ENCODE measurements at places on chromosomes 5 and 9.

GRCh38 chr5:157951673-157952373, 92.9 kb upstream of the CLINT1 start:
- no peak for DNase-seq

DNA sequence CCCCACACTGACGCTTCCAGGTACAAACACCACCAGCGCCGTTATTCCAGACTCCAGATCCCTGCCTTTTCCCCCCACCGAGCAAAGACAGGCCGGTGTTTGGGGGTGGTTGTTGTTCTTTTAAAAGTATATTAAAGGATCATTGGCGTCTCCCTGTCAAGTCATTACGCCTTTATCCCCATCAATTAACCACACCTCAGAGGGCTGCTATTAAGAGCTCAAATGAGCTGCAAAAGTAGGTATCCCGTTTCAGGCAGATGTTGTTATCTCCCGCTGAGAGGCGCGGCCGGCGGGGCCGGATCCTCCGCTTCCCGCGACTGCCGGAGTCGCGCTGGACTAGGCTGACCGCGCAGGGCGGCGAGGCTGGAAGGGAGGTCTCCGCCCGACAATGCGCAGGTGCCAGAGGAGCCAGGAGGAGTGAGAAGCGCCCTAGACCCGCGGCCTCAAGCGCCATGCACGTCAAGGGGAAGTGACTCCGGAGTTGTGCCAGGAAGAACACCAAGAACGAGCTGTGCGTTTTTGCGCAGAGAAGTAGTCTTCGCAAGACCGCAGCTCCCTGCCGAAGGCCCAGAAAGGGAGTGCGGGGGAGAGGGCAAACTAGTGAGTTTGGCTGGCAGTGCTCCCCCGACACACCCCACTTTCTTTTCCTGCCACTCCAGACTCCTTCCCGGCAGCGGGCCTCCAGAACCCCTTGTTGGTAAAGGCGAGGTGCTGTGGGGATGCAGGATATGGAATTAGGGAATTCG, 8.2 kb downstream of the NR2F1-AS1 start:
- DNase-seq = no peak

DNA sequence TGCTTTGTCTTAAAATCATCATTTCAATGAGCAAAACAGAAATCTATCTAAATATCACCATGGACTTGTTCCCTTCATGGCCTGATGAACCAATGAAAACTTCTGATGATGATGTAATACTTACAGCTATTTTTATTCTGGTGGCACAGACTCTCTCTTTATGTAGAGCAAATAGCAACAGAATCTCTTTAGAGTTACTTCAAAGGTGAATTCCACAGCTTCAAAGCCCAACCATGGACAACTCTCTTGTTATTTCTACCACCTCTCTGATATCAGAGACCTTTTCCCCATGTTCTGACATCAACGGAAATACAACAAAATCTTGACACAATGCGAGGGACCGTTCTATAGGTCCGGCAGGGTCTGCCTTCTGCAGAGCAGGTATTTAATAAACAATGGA, 70.1 kb downstream of the RETREG1 start:
- DNase-seq = no peak

GRCh38 chr5:139903450-139903794, 107.8 kb downstream of the PSD2 start:
- DNase-seq = no peak

DNA sequence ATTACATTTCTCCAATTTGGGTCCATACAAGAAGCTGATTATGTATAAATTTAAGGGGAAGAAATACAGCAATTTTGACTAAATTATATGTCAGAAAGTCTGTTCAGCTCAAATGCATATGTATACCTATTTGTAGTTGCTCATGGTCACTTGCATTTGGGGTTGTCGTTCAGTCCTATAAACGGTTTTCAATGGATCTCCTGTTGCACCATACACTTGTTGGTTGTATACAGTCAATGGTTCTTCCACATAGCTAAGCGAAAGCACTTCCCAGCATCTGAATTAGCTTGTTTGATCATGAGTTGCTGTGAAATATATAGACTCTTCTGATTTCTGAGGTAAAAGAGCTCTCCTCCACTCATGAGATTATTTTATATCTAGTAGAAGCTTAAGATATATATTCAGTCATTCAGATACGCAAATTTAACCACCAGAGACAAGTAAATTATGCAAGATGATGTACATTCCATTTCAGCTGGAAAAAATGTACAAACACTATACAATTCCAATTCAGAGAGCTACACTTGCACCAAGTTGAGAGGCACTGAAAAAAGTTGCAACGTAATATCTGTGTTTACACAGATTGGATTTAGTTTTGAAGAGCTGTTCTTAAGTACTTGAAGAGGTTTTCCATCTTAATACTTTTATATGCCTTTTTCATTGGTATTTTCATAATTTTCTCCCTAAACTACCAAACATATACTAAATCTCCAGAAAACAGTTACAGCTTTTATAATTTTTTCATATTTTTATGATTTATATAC, 64.4 kb upstream of the POU5F2 start:
- no peak for DNase-seq

GRCh38 chr5:43773478-43773844, 170.5 kb downstream of the NNT start:
- no peak for DNase-seq

DNA sequence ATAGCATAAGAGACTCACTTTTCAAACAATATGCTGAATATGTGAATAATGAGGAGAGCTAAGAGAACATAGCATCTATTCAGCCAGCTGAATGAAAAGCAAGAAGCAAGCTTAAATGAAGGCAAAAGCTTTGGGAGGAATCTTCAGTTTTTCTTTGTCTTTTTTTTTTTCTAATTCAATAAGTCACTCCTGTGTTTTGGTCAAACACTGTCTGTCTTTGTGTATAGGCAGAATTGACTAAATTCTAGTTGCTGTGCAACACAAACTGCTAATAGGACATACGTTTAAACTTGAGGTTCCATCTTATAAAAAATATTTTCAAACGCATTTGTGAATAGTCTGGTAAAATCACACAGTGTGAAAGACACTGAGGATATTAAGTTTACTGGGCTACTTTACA, 156.9 kb upstream of the KCNN2 start:
- no peak for DNase-seq

GRCh38 chr9:21505425-21506179, 23.5 kb upstream of the IFNE start:
- DNase-seq = no peak

- DNase-seq = no peak
These were observed 36.4 kb upstream of the RAPGEF6 start for GRCh38 chr5:131671409-131671808.

- no peak for DNase-seq
These were observed 178.4 kb downstream of the KIAA0825 start for GRCh38 chr5:94440015-94440414.

DNA sequence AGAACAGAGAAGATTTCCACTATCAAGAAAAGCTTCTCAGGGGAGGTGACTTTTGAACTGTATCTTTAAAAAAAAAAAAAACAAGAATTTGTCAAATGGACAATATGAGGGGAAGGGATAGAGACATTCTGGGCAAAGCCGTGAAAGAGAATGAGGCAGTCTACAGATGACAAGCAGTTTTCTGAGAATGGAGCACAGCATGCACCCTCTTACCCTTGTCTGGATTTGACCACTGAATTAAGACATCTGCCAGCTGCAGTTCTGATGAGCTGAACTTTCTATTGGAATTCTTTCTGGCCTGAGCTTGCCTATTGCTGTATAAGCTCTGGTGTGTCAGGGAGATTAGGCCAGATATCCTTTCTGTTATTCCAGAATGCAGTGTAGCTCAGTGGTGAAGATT, 10.3 kb upstream of the RANBP3L start:
- no peak for DNase-seq

- no peak for DNase-seq
These were observed 8.0 kb downstream of the PTCD2 start for GRCh38 chr5:72328172-72328571.

DNA sequence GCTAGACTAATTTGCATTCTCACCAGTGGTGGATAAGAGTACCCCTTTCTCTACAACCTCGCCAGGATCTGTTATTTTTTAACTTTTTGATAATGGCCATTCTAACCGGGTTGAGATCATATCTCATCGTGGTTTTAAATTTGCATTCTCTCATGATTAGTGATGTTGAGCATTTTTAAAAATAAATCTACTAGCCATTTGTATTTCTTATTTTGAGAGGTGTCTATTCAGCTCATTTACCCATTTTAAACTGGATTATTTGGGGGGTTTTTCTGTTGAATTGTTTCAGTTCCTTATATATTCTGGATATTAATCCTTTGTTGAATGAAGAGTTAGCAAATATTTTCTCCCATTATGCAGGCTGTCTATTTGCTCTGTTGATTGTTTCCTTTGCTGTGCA, 139.6 kb downstream of the ARSB start:
- no peak for DNase-seq

- no peak for DNase-seq
These were observed 192.1 kb upstream of the TRIM32 start for GRCh38 chr9:116494815-116495634.

DNA sequence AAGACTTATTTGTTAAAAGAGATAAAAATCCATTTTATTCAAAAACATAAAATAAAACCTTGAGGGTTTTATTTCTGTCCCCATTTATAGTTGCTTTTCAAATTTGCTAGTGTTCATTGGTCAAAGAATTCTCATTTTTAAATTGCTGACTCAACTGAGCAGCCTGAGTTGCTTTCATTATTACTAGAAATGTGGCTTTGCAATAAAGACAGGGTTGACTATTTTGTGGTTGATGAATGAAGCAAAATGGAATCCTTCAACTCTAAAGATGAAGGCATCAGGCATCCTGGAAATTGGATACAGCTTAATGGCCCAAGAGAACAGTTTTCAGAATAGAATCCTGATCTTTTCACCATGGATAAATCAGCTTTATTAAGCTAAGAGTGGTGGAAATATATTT, 23.9 kb upstream of the PPP3R2 start:
- DNase-seq = no peak

GRCh38 chr5:1110307-1111240, 1.3 kb downstream of the SLC12A7 start:
- DNase-seq = no peak

DNA sequence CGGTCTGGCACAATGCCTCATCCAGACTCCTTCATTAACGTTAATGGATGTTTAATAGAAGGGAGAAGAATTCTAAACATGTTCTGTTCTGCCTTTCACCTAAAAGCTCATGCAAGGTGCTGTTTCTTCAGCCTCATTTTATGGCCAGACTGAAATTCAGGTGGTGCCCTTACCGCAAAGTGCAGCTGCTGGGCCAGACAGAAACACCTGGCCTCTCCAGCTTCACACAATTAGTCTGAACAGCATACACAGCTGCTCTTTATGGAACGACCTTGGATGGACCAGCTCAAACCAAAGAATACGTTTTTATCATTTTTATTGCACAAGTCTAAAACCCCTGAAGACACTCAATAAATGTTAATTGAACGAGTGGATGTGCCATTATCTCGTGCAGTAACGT, 4.6 kb downstream of the SNCAIP start:
- no peak for DNase-seq
